ENCODE measurements at places on chromosomes 16 and 17.
A peak's percentile ranks its signal among the peaks of the same experiment; 100 is the strongest.

DNA sequence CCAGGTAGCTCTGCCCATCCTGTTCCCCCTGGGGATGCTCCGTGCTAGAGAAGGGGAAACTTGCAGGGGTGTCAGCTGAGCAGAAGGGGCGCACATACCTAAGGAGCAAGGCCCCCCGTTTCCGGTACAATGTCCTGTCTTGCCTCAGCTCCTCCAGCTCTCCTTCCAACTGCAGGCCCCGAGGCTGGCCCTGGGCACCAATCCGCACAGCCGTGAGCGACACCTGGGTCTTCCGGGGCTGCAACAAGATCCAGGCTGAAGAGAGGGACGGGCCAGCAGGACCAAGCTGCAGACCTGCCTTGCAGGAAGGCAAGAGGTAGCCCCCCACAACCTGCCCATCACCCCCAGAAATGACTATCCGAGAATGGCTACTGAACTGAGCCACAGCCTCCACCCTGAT lies 102.6 kb downstream of the RMI2 start:
- DNase-seq: no peak

DNA sequence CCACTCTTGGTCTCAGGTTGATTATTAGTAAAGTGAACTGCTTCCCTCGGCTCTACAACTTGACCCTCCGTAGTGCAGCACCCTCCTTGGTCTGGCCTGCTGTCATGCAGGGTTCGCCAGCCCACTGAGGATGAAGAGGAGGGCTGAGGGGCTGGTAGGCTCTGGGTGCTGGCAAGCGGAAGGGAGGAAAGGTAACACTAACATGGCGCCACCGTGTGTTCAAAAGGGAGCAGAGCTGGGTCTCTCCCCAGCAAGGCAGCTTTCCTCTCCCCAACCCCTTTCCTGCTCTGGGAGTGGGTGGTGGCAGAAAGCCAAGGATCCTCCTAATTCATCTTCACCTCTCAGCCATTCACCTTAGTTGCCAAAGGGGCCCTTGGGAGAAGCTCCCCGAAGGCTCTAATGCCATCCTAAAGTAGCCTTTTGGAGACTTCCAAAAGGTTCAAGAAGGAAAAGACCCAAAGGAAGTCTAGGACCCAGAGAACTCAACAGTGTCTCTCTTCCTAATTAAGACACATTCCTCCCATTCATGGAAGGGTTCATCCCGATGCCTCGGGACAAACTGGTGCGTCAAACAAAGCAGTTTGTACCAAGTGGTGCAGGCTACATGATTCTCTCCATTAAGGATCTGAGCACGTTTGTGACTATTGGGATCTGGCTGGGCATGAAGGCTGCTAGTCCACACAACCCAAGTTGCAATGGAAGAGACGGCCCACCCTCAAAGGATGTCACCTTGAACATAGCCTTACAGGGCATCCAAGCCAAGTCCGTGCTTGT lies 90.8 kb upstream of the TOB1 start:
- DNase-seq: peak; percentile 82

- no peak for DNase-seq
Observed at GRCh38 chr17:43043307-43043706, 18.3 kb downstream of the RND2 start.

DNA sequence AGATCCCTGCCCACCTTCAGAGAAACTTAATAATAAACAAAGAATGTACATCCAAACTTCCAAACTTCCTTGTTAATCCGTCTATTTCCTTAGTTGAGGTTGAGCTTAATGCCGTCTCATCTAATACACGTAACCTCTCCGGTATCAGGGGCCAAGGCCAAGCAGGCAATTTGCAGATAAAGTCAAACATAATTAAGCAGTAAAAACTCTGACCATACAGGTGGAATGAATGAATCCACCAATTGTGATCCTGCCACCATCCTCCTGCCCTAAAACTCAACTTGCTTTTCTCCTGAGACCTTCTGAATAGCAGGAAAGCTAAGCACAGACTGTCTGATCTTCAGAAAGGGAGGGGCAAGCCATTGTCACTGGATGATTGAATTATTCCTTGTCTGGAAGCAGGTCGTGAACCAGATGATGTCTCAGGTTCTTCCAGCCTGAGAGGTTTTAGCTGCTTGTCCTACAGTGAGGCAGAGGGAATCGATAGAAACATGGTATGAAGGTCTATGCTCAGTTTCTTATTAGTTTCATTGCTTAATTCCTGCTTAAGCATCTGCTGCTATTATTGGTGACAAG lies 1111.8 kb upstream of the EEF2KMT start:
- no peak for DNase-seq

DNA sequence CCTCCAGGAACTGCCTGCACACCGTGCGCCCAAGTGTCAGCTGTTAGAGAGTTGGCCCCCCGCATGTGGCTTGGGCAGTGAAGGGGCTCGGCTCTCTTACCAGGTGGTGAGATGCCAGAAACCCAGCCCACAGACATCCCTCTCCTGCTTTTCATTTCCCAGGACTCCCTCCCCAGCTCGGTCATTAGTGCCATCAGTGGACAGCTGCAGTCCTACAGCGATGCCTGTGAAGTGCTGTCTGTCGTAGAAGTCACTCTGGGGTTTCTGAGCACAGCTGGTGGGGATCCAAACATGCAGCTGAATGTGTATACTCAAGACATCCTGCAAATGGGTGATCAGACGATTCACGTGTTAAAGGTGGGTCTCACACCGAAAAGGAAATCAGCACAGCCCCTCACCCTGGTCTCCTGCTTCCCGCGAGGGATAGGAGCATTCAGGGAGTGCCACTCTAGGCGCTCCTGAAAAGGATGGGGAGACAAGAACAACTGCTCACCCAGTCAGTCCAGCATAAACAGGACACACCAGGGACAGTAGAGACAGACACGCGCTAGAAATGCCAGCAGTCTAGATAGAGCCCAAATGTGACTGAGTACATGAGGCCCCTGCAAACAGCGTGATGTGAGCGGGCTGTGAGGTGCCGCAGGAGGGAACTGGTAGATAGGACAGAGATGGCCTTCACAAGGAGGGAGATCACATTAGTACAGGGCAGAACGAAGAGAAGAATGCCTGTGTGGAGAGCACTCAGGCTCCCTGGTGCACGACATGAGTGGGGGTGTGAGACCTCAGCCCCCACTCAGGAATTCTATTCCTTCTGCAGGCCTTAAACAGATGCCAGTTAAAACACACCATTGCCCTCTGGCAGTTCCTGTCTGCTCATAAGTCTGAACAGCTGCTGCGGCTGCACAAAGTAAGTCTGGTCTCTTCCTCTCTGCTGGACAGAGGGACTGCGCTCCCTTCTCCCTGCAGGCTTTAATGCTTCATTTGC lies 25.7 kb upstream of the ENDOV start:
- no peak for DNase-seq

DNA sequence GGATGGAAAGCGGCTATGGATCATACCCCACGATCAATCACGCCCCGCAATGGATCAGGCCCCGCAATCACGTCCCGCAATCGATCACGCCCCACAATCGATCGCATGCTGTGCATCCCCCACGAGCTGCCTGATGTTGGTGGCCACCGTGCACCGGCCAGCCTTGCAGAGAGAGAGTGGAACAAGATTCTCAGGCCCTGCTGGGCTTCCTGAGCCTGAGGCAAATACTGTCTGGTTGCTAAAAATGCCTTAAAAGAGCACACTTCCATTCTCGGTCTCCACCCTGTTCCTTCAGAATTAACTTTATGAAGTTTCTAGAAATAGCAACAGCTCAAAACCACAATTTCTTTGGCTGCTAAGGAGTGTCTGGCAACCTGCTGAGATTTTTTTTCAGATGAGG lies 81.5 kb downstream of the VPS53 start:
- no peak for DNase-seq

- peak; percentile 85 for DNase-seq
Observed at GRCh38 chr16:70703041-70703834, 17.4 kb upstream of the MTSS2 start.

- DNase-seq: no peak
Observed at GRCh38 chr16:53932975-53933374, 229.0 kb downstream of the FTO start.

Measured in cerebellar cortex (tissue), 1 donor.